ENCODE measurements at places on chromosomes 5 and 9.
A peak's percentile ranks its signal among the peaks of the same experiment; 100 is the strongest.

GRCh38 chr9:12884736-12885395 lies 110.0 kb downstream of the LURAP1L start:
- DNase-seq = no peak

DNA sequence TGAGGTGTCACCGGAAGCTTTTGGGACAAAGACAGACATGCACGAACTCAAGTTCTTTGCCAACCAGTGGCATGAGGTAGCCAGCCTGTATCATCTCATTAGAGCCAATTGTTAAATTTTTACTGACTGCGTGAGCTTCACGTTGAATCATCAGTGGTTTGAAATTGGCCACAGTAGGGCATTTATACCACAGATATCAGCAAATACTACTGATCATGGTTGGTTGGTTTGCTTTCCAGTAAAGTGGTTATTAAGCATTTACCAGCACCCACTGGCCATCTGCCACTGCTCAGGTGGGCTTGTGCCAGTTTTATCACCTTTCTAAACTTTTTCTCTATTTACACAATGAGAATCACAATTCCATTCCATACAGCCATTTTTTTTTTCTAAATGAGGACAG lies 28.4 kb upstream of the SHC3 start:
- DNase-seq = no peak

DNA sequence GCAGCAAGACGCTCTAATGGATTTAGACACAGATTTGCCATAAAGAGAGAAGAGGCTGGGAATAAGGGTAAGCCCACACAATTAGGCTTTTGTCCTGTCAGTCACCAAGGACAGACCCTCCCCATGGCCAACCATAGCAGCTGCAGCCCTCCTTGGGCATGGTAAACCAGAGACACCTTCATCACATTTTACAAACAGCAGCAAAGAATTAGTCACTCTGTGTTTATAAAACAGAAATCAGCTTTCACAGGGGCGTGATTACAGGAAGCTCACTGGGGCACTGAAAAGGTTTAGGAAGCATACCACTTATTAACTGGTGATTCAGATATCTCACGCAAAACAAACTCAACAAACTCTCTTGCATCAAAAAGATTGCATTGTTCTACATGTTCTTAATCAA lies 37.3 kb upstream of the ZNF622 start:
- no peak for DNase-seq

DNA sequence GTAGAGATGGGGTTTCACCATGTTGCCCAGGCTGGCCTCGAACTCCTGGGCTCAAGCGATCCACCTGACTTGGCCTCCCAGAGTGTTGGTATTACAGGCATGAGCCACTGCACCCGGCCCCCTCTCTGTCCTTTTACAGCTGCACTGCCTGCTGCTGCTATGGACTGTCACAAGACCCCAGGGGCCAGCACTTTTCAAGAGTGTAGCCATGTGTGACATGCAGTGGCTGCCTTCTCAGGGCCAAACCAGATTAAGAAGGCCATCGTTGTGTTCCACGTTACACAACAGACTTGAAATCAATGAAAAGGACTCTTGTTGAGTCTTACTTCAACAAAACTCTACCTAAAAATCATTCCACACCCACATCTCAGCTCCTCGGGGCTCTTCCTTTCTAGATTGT lies 78.9 kb upstream of the ICE1 start:
- DNase-seq = no peak

DNA sequence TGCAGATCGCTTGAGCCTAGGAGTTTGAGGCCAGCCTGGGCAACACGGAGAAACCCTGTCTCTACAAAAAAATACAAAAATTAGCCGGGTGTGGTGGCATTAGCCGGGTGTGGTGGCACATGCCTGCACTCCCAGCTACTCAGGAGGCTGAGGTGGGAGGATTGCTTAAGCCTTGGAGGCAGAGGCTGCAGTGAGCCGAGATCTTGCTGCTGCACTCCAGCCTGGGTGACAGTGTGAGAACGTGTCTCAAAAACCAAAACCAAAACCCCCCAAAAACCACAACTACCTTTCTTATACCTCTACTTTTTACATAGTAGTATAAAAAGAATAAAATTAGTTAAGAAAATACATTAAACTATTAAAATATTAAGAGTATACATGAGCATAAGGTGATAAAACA lies 121.2 kb downstream of the RAPGEF6 start:
- DNase-seq = no peak

DNA sequence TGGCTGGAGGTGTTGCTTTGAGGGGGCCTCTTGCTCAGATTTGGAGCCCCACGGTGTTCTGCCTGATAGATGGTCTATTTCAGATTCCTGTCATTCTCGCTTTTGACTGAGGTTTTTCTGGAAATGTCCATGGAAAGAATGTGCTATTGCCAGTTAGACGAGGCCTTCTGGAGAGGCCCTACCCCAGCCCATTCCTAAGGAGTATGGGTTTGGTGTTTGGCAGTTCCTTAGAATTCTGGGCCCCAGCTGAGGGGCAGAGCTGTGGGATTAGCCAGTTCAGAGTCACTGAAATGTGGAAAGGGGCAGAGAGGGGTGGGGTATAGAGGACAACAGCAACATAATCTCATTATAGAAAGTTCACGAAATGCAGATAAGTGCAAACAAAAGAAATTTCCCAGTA lies 50.5 kb downstream of the GALNT10 start:
- DNase-seq = no peak

- DNase-seq = no peak
Measured at GRCh38 chr5:125409234-125409860, 662.9 kb upstream of the ZNF608 start.

GRCh38 chr9:132366481-132366880 lies 11.7 kb upstream of the SETX start:
- no peak for DNase-seq

DNA sequence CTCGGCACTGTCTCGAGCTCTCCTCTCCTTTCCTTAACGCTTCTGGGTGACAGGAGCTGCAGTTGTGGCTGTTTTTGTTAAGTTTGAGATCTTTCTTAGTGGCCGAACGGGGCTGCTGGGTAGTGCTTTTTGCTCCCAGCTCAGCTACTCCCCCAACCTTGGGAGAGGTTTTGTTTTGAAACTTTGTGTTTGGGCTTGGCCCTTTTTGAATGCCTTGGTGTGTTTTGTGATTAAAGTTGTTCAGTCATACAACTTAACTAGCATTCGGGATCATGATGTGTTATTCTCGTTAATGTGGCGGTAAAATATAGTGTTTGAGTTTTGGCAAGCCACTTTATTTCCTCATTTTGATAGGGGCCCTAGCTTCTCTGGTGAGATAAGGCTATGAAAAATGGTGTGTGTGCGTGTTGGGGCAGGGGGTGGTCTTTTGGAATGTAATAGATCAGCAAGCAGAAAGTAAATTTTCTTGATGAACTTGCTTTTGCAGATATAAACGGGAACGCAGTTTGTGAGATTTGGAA lies 1.1 kb downstream of the KDM3B start:
- peak; percentile 36 for DNase-seq

GRCh38 chr5:165157219-165157618 lies 1651.8 kb downstream of the MAT2B start:
- no peak for DNase-seq

GRCh38 chr5:82339792-82340191 lies 61.6 kb upstream of the RPS23 start:
- no peak for DNase-seq

DNA sequence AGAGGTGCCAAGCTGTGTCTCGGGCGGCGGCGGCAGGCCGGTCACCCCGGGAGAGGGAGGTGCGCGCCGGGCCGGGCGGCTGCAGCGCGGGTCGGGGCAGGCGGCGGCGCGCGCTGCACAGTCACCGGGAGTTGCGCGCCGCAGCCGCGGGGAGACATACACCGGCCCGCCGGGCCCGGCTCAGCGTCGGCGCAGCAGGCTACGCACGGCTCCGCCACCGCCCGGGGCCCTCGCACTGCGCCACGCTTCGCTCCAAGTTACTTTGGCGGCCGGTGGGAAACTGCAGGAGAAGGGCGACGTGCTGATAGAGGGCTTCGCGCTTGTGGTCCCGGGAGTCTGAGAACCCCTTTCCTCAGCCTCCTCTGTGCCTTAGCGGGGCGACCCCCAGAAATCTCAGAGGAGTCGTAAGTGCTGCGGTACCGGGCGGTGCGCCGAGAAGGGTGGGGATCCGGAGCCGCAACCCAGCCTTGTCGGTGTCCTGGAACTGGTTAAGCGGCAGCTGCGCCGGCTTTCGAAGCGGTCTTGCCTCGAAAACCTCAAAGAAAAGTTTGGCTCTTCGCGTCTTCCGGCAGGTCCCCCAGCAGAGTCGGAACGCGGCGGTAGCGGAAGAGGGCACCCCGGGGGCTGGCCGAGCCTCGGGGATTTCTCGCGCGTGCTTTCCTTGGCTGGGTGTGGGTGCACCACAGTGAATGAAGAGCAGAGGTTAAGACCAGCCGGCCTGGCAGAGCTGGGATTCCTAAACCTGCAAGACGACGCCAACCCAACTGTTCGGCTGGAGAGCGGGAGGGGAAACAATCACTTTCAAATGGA lies at the start of gene EFNA5:
Gene EFNA5, minus strand, starts transcription at position 6 of the 810 bp plus-strand sequence.
- peak; percentile 20 for DNase-seq

GRCh38 chr5:45113726-45114125 lies 305.0 kb downstream of the MRPS30 start:
- no peak for DNase-seq

GRCh38 chr9:87648606-87649005 lies 77.3 kb upstream of the CTSL start:
- DNase-seq = no peak

DNA sequence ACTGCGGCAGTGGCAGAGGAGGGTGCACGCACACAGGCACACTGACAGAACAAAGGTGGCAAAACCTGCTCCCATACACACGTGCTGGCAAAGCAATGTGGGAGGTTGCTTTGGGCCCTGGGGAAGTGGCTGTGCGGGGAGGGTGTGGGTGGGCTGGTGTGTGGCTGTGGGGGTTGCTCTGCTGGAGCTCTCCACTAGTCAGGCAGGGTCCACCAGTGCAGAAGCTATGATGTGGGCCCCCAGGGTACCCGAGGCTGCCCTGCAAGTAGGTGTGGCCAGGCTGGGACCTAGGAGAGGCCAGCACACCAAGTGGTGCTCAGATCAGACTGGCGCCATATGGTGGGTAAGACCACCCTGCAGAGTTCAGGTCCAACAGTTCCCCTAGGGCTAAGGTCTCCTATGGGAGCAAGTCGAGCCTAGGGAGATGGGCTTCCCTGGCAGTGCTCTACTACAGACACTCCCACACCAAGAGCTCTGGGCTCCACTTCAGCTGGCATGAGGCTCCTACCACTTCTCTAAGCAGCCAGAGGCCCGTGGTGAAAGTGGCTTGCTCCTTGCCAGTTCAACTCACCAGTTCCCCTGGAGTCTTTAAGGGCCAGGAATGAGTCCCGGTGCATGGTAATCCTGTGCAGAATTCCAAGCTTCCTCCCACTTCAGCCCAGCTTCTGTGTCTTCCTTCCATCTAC lies 46.2 kb upstream of the IFNE start:
- DNase-seq = no peak

DNA sequence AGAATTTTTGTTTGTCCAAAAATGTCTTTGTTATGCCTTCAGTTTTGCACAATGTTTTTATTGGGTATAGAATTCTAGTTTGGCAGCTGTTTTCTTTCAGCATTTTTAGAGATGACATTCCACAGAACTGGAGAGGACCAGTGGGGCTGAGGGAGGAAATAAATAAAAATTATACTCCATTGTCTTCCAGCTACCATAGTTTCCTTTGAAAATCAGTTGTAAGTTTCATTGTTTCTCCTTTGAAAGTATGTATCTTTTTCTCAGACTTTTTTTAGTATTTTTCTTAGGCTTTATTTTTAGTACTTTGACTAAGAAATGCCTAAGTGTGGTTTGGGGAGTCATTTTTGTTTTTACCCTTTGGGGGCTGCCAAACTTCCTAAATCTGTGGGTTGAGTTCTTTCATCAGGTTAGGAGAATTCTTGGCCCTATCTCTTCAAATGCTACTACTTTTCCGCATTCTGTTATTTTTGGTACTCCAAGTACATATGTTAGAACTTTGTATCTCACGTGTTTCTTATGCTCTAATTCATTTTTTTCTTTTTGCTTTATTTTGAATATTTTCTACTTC lies 15.2 kb upstream of the FBLL1 start:
- DNase-seq = no peak

GRCh38 chr5:133106761-133107572 lies 55.2 kb downstream of the HSPA4 start:
- DNase-seq = no peak

DNA sequence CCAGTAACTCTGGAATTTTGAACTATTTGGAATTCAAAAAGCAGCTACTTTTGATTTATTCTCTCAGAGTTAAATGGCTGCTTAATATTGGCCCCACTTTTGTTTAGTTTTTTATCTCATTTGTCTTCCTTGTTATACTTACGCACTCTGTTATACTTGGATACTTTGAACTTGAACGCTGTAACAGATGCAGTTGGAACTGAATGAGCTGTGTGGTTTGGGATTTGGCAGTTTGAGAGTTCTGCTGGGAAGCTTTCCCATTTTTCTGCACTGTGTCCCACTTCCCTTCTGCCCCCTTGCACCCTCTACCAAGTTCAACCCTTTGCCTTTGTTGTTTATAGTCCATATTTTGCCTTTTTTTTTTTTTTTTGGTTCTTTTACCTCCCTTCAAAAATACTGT lies 3.8 kb downstream of the RHOBTB3 start:
- no peak for DNase-seq

- no peak for DNase-seq
Measured at GRCh38 chr5:10736354-10736753, 24.7 kb downstream of the DAP start.

DNA sequence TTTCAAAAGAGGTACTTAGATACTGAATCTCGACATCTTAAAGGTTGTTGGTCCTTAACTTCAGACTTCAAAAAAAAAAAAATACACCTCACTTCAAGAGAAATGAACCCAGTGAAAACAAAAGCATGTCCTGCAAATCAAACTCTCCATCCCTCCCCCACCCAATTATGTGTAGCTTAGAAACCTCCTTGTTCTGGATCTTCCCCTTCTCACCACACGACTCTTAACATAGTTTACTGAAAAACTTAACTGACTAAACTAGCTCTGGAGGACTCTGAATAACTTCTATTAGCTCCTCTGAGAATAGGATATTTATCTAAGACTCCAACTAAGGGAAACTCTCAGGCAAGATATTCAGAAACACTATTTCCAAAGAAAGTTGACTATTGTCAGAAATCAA lies 48.7 kb upstream of the HK3 start:
- no peak for DNase-seq

DNA sequence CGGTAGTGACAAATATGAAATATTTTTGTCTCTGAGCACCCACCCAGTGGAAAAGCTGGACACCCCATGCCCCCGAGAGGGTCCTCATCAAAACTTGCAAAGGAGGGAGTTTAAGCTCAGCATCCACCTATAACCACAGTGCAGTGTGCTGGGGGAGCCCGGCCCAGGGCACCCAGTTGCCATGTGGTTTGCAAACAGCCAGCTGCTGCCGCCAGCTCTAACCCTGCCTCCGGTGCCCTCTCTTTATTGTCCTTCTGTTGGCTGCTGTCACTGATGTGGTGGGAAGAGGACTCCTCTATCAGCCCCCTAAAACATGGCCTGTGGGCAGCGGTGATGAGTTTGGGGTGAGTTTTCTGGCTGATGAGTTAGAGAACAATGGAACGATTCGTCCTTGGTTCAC lies 160.9 kb upstream of the MVB12B start:
- no peak for DNase-seq

DNA sequence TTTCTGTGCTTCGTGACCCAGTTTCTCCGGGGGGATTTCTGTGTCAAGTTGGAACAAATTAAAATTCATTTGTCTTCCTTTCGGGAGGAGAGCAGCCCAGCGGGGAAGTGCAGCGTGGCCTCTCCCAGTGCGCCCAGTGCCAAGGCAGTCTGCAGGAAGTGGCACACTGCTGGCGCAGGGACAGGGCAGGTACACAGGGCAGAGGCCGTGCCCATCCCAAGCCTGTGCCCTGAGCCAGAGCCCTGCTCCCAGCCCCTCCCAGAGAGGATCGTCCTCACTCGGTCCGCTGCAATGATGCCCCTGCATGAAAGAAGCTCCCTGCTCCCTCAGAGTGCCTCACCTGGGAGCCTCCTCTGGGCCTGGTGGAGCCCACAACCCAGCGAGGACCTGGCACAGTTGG lies 82.4 kb upstream of the PPP1R26 start:
- DNase-seq = no peak

Measured in T-helper 2 cell treated with Interferon-gamma antibody and Interleukin-4, amounts not matched to agents 5 μg/mL and 100 μg/mL, for 36 hours (primary cell).